ENCODE measurements at places on chromosomes 5 and 9.

DNA sequence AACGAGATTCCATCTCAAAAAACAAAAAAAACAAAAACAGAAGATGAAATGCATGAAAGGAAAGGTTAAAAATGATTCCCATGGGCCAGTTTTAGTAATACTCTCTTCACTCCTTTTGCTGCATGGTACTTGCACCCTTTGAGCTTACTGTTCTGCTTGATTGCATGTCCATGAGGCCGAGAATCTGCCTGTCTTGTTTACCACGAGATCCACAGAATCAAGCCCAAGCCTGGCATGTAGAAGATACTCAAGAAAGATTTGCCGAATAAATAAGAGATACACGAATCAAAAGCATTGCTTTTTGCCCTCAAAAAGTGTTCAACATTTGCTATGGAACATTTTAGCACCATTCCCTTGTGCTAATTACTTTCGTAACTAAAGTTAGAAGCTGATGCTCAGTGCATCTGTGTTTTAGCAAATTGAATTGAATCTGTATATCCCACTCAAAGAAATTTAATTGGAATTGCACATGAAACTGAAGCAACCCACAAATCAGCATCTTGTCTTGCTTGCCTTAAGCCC is 1.1 kb downstream of the FAXDC2 start:
- DNase-seq: no peak

DNA sequence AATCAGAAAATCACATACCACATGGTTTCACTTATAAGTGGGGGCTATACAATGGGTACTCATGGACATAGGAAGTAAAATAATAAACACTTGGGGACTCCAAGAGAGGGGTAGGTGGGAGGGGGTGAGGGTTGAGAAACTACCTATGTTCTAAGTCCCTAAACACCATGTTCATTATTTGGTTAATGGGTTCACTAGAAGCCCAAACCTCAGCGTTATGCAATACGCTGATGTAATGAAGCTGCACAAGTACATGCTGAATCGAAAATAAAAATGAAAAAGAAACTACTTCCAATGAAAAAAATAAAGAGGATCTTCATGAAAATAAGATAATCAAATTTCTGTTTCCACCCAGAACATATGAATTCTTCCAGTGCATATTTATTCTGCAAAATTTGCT is 208.5 kb downstream of the TMEM161B start:
- DNase-seq: no peak

- DNase-seq: no peak
These were observed 243.8 kb downstream of the CDK5RAP2 start for GRCh38 chr9:120336021-120336752.

DNA sequence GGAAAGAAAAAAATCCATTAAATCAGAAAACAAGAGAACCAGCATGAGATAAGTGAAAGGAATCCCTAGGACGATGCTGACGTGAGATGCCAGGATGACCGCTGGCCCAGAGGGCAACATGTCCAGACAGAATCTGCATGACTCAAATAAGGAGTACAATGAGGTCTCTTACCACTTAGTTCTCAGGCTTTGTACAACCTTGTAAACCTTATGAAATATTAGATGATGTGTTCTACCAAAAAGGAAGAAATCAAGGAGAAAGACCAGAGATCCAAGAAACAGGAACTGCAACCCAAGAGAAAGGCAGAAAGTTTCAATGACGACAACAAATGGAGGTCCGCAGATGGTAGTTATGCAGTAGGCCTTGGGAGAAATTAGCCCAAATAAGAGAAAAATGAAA is 2.8 kb upstream of the GPR150 start:
- no peak for DNase-seq

DNA sequence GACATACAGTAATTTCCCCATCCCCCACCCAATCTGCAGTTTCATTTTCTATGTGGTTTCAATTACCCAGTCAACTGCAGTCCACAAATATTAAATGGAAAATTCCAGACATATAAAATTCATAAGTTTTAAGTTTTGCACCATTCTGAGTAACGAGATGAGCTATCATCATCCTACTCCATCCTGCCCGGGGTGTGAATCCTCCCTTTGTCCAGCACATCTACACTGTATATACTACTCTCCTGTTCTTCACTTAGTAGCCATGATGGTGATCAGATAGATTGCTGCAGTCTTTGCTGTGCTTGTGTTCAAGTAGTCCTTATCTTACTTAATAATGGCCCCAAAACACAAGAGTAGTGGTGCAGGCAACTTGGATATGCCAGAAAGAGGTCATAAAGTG is 11.3 kb downstream of the OXCT1 start:
- no peak for DNase-seq

- no peak for DNase-seq
These were observed 36.8 kb upstream of the TEX48 start for GRCh38 chr9:114718801-114719221.

DNA sequence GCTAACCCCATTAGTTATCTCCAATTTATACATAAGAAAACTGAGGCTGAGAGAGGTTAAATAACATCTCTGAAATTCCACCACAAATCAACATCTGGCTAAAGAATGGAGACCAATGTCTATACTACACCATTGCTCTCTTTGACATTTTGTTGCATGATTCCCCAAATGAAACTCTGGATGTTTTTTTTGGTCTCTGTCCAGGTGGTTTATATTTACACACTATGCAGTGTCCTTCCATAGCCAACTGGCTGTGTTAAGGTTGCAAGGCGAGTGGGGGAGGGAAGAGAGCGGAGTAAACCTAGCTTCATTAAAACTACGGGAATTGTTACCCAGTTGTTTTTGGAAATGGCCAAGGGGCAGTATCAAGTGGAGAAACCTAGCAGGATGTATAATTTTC is 67.2 kb downstream of the KIF4B start:
- no peak for DNase-seq

- no peak for DNase-seq
These were observed 67.4 kb downstream of the CDO1 start for GRCh38 chr5:115749016-115749415.

DNA sequence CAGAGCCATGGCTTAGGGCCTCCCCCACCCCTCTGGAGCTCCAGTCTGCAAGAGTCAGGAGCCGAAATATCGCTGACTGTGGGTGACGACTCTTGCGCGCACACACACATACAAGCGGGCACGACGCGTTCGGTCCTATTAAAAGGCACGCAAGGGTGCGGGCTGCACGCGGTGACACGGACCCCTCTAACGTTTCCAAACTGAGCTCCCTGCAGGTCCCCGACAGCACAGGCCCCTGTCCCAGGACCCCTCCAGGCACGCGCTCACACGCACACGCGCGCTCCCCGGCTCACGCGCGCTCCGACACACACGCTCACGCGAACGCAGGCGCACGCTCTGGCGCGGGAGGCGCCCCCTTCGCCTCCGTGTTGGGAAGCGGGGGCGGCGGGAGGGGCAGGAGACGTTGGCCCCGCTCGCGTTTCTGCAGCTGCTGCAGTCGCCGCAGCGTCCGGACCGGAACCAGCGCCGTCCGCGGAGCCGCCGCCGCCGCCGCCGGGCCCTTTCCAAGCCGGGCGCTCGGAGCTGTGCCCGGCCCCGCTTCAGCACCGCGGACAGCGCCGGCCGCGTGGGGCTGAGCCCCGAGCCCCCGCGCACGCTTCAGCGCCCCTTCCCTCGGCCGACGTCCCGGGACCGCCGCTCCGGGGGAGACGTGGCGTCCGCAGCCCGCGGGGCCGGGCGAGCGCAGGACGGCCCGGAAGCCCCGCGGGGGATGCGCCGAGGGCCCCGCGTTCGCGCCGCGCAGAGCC is at the start of gene GRIN1:
Gene GRIN1 (plus strand): TSS at position 433 of the 746 bp plus-strand sequence. CDS start 333 bp downstream, outside the sequence.
- DNase-seq: no peak

GRCh38 chr5:57937501-57938173 is 455.0 kb upstream of the ACTBL2 start:
- no peak for DNase-seq

DNA sequence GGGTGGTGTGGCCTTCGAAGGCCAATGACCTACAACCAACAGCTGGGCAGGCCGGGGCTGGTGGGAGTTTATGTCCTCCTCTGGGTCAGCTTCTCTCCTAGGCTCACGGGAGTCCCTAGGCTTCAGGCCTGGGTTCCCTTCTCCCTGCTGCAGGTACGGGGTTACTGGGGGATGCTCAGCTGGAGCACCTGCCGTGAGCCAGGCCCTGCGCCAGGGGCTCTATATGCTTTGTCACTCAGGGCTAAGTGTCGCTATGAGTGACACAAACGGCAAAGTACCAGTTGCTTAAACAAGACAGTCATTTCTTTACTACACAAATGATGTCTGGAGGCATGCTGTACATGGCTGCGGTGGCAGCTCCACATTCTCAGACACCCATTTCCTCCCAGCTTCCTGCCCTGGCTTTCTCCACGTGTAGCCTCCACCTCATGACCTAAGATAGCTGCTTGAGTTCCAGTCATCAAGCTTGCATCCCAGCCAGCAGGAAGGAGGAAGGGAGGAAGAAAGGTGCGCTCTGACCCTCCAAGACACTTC is 22.5 kb upstream of the NINJ1 start:
- no peak for DNase-seq

DNA sequence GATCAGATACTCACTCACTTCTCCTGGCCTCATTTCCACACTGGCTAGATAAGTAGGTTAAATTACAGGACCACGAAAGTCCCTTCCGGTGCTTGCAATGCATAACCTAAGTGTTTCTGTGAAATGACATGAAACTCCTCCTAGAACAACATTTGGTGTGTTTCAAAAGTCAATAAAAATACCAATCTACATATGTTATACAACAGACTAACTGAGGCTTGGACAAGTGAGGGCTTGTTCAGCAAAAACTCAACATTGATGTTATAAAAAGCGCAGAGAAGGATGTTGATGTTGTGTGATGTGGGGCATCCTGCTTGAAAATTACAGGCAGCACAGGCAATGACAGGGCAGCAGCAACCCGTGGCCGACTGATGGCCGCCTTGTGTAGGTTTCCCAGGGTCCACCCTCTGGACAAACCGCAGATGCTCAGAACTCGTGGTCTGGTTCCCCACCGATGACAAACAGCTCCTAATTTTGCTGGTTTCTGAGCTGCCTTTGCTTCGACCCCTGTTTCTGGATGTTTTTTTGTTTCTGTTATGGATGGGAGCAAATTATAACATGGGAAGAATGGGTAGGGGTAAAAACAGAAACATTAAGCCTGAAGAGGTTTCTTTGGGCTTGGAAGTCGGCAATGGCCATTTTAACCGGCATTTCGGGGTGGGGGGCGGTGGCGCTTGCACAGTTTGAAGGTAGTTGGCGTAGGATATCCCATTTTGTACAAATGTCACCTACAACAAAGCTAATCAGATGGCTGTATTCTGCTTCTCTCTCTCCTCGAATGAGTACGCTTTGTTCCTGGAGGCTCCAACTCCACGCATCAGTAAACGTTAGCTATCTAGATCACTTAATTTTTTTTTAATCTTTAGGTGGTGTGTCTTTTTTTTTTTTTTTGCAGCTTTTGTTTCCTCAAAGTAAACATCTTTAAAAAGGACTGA is 116.1 kb downstream of the PDZD2 start:
- no peak for DNase-seq

DNA sequence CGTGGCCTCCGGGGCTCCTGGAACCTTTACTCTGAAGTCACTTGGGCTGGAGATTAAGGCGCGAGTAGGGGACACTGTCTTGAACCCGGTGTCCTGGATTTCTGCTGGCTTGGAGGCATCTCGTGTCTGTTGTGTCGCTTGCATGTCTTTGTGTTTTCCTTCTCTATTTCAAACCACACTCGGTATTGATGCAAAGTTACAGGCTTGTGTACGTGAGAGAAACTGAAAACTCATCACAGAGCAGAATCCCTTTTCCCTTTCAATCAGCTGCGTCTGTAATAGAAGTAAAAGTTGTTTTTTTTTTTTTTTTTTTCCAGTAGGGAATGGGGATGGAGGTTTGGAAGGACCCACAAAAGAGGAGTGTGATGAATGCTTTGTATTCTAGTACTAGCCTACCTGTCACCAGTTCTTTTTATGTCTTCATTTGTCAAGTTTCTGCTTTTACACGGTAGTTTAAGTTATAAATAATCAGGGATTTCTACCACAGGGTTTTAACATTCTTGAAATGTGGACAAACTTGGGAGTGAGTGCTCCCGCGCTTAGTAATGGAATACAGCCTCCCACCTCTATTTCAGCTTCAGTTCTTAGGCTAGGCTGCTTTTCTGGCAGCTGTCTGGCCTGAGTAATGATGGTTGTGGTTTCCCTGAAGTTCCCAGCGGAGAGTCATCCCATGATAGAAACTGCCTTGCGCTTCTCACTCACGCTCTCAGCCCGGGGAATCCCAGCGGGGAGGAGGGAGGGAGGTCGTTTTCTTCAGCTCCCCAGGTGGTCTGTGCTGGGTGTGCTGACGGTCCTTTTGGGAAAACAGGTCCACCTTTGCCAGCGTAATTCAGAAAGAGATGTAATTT is 763 bp downstream of the TJP2 start:
- peak; percentile 40 for DNase-seq

DNA sequence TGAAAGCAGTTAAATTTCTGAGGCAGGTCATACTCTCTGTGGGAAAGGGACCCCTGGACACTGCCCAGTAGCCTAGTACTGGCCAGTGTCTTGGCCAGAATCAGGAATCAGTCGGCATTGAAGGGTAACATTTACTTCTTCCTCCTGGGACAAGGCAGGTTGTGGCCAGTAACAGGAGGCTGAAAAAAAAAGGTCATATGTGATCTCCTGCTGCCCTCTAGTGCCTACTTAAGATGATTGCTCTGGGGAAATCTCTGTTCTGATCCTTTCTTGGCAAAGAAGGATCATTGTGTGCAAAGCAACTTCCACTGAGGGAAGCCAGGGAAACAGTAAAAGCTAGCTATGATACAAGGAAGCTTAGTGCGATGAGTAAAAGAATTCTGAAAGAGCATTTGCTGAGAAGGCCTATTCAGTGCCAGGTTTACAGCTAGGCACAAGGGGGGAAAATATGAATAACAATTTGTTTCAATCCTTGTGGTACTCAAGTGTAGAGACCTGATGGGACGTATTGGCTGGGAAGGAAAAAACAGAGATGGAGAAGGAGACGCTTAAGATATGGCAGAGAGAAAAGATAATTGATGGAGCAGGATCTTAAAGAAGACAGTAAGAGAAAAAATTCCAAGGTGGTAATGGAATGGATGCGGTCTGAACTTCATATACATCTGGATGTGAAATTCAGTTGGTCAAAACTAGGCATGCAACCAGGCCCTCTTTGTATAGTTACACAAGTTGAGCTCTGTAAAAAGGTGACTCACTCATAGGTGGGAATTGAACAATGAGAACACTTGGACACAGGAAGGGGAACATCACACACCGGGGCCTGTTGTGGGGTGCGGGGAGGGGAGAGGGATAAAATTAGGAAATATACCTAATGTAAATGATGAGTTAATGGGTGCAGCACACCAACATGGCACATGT is 25.8 kb upstream of the TRIM32 start:
- peak; percentile 60 for DNase-seq

DNA sequence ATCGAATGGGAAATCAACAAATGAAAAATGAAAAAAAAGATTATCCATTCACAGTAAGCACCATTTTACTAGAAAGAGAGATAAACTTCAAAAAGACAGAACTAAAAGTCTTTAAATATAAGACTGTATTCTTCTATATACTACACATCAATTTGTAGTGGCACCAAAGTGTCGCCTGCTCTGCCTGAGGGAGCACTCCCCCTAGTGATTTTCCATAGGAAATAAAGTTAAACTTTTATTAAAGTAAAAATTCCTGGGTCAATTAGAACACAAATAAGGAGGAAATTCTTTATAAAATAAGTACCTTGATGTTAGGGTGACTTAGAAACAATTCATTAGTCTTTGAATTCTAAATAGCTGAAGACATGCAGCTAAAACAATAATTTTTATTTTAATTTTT is 9.7 kb downstream of the RAD1 start:
- DNase-seq: no peak

Measured in NAMALWA (cell line).